ENCODE measurements at places on chromosomes 12 and 14.

- no peak for DNase-seq
These were observed 21.7 kb downstream of the TMBIM6 start for GRCh38 chr12:49763006-49763591.

DNA sequence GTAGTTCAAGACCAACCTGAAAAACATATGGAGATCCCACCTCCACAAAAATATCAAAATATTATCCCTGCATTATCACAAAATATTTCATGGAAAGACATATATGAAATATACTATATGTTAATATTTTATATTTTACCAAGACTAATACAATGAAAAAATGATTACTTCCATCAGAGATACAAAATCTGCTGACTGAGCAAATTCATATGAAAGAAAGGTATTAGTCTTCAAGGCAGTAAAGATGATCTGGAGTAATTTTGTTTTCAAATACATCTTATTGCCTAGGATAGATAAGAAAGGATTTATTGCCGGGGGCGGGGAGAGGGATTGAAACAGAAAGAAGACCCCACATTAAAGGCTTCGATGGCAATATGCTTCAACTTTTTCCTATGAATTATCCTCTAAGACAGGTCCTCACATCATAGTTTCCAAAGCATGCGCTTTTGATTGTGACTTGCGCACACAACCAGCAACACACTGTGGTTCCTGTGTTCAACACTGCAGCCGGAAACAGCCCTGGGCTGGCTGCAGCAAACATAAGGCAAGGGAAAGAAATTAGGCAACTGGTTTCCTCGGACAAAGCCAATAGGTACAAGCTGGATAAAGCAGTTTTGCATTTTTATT is 83.2 kb downstream of the SPPL3 start:
- no peak for DNase-seq

DNA sequence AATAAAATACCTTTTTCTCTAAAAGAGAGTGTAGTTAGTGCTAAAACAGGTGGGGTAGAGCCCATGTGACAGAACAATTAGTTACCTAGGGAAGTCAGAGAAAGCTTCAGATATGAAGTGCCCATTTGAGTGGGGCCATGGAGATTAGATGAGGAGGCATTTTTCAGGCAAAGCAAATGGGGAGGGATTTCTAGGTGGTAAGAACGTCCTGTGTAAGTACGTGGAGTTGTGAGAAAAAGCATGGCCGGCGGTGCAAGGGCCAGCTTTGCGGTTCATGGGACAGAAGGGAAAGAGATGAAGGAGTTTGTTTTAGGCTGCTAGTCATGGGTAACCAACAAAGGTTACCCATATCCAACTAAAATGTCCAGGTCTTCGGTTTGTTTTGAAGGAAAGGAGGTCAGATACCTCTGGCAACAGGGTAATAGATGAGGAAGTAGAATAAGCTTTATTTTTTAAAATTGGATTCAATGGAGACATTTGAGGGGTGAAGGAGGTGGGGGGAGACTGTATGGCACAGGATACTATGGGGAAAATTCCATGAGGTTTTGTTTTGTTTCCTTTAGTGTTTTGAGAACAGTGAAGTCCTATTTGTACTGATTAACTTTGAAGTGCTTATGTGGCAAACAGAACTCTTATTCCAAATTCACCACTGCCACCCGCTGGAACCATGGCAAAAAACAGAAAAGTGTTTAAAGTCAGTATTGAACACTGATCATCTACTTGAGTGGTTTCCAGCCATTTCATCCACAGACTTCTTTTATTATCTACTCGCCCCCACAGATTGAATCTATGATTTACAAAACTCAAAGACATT is 10.0 kb upstream of the SNRPF start:
- peak; percentile 42 for DNase-seq

DNA sequence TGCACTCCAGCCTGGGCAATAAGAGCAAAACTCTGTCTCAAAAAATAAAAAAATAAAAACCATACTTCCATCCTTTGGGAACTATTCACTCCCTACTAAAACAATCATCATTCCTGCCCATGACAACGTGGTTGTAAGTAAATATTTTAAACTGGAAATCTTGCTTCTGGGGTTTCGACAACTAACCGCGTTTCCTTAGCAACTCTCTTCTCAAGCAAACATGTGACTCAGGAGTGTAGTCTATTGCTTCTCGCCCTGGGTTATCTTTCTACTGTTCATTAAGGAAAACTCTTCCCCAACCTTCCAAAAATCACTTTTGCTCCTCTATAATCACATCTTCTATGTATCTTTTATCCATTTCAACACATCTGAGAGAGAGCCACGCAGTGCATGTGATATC is 21.8 kb downstream of the APPL2 start:
- no peak for DNase-seq

- DNase-seq: no peak
These were observed 708.8 kb downstream of the RERGL start for GRCh38 chr12:17381211-17381610.

DNA sequence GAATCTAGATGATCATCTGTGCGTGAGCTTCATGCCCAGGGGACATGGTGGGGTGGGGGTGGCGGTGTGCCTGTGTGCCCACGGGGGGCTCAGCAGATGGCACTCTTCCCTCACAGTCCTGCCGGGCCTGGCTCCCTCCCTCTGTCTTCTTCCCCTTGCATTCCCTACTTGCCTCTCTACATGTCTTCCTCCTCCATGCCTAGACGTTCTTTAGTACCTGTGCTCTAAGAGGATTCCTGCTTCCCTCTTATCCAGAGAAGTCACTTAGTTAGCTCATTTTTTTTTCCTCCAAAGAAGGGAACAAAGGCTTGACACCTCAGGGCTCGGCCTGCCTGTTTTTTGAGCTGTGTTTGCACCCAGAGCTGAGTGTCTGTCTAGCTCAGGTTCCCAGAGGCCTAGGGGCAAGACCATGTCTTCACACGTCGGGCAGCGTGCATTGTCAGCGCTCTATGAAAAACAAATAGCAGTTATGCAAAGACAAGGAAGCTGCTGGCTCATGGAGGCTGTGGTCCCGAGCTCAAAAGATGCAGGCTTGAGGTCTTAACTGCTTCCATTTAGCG is 48.8 kb downstream of the NINJ2 start:
- DNase-seq: no peak

GRCh38 chr12:95600567-95600966 is 49.3 kb upstream of the USP44 start:
- no peak for DNase-seq

DNA sequence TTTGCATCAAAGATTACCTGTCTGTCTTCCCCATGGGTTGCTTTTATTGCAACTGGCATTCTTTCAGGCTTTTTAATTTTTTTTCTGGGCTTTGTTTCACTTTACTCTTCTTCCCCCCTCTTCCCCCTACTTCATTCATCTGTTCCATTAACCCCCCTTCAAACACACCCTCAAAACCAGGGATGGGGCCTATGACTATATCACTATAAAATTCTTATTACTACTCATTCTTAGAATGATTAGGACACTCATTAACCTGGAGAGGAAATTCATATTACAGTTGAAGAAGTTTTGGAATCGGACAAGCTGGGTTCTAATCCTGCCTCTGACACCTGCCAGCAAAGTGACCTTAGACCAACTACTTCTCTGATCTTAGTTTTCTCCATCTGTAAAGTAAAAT is 24.8 kb upstream of the MDM1 start:
- no peak for DNase-seq

- no peak for DNase-seq
These were observed 494.5 kb downstream of the TMEM132D start for GRCh38 chr12:129409281-129409680.

- no peak for DNase-seq
These were observed 161.3 kb upstream of the CCND2 start for GRCh38 chr12:4112290-4112689.

- DNase-seq: no peak
These were observed 299.3 kb upstream of the STXBP6 start for GRCh38 chr14:25349269-25349668.

All from NCI-H774 (cell line).